Mucosa of gallbladder (tissue), 1 donor: ENCODE measurements at places on chromosomes 2 and 18.

- DNase-seq, result no peak
Observed at GRCh38 chr2:2564300-2565078, 233.4 kb upstream of the MYT1L start.

DNA sequence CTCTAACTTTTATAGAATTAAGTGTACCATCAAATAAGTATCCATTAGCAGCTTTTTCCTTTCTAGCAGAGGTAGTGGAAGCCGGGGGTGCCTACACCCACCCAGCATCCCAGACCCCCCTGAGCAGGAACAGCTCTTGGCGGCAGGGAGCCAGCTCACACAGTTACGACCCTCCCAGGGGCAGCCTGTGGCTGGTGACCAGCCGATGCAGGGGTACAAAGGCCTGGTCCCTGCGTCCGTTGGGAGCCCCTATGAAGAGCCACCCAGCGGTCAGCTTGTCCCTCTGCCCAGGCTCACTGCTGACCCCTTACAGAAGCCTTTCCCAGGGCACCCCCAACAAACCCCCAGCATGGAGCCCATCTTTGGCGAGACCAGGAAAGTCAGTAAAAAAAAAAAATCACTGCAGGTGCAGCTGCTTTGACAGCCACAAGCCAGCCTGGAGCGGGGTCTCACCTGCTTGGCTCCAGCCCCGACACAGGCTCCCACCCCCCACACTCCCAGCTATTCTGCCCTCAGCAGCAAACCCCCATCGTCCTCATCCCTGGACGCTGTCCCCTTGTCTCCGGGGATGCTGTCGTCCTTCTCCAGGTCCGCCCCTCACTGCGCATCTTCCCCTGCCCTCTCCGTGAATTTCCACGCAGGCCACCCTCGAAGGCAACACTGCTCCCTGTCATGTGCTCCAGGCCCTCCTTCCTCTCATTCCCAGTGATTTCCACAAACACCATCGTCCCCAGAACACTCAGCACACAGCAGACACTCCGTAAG, 43.1 kb downstream of the GPC1 start:
- DNase-seq, result peak; percentile 9

DNA sequence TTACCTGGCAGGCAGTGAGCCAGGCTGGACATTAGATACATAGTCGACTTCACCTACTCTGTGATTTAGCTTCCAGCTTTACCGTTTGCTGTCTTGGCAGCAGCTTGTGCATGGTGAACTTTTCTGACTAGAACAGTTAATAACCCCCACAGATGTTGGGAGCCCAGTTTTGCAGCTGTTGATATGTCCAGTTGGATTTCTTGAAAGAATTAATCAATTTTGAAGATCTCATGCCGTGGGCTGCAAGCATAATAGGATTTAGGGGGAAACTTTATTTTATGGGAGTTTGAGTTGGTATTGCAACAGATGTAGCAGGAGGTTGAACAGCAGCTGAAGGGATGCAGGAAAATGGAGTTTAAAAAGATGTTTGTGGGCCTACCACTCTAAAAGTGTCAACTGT, 13.8 kb downstream of the MYO1B start:
- DNase-seq, result no peak

- DNase-seq, result peak; percentile 46
Observed at GRCh38 chr18:49565612-49566011, 3.8 kb downstream of the LIPG start.

GRCh38 chr18:78580835-78581339, 398.7 kb upstream of the SALL3 start:
- DNase-seq, result no peak

DNA sequence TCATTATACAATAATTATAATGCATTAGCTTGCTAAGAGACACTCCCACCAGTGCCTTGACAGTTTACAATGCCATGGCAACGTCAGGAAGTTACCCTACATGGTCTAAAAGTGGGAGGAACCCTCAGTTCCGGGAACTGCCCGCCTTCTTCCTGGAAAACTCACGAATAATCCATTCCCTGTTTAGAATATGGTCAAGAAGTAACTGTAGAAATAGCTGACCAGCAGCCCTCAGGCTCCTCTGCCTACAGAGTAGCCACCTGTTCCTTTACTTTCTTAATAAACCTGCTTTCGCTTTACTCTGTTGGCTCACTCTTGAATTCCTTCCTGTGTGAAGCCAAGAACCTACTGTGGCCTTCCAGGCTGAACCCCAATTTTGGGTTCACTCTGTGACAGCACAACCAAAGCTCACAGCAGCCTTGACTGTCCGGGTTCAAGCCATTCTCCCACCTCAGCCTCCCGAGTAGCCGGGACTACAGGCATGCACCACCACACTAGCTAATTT, 20.0 kb upstream of the PTPN2 start:
- no peak for DNase-seq

- no peak for DNase-seq
Observed at GRCh38 chr2:20737505-20737904, 70.6 kb downstream of the GDF7 start.

DNA sequence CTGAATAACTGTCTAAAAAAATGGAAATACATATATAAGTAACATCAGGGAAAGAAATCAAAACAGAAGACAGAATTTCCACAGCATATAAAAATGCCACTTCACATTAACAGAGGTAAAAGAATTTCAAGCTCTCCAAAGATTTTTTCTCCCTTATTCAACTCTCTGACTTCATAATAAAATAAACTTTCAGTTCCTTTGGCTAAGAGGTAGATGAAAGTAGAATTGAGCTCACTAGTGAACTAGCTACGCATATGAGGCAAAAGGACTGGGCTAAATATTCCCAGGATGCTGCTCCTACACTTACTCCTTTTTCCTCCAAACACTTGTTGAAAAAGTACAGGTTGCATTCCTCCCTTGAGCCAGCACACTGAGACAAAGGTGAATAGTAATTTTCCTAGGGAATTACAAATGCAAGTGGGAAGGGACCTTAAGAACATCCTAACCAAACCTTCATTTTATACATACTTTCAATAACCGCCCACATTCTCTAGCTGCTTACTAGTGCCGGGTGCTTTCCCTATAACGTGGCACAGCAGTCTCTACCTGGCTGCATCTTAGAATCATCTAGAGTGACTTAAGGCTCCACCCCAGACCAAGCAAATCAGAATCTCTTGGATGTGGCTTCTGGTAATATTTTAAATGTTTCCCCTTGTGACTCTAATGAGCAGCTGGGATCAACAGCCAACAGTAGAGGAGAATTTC, 136.6 kb downstream of the MTCL1 start:
- no peak for DNase-seq

DNA sequence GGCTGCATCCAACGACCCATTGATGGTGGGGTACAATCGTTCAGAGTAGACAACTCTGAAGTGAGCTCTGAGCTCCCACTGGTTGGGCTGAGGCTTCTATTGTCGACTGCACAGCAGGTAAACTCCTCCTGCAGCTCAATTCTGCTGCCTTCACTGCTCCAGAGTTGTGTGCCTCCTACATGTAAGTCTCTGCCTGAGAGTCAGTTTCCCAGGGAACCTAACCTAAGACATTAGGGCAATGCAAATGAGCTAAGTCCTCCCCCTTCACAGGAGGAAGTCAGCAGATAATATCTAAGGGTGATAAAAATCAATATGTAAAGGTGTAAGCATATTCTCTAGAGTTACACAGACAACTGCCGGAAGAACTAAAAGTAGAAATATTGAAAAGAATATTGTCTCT, 22.5 kb upstream of the ACYP2 start:
- DNase-seq, result peak; percentile 30

DNA sequence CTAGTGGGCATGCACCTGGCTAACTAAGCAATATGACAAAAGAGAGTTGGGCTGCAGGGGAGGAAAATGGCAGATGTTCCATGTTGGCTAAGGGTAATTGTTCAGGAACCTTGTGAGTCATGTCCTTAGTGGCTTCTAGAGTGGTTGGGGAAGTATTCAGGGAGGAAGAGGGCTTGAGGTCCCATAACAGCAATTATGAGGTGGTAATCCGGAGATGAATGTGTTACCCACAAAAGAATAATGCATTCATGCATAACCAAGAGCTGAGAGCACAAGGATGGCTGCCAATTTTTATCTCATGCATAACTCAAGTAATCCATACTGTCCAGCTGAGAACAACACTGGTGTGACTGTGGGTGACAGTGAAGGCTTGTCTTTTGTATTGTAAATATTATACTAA, 42.9 kb downstream of the TMEFF2 start:
- no peak for DNase-seq

DNA sequence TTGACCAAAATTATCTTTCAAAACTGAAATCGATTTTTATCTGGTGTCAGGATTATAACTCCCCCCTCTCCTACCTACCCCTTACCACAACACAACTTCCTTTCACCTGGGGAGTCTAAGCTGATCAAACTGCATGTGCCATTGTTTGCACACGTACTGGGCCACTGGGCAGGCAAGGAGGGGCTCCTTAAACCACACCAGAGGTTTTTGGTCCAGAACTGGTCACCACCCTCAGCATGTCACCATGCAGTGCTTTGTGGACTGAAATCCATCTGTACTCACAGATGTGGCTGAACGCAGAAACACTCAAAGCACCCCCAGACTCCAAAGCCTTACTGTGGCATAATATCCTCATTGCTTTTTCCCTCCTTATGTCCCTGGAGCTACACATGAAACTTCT, 13.9 kb upstream of the ARHGAP25 start:
- no peak for DNase-seq

GRCh38 chr18:78679613-78680260, 299.9 kb upstream of the SALL3 start:
- DNase-seq, result no peak

GRCh38 chr2:2738276-2738675, 407.2 kb upstream of the MYT1L start:
- no peak for DNase-seq

- DNase-seq, result no peak
Observed at GRCh38 chr2:104388296-104388695, 465.6 kb upstream of the POU3F3 start.

DNA sequence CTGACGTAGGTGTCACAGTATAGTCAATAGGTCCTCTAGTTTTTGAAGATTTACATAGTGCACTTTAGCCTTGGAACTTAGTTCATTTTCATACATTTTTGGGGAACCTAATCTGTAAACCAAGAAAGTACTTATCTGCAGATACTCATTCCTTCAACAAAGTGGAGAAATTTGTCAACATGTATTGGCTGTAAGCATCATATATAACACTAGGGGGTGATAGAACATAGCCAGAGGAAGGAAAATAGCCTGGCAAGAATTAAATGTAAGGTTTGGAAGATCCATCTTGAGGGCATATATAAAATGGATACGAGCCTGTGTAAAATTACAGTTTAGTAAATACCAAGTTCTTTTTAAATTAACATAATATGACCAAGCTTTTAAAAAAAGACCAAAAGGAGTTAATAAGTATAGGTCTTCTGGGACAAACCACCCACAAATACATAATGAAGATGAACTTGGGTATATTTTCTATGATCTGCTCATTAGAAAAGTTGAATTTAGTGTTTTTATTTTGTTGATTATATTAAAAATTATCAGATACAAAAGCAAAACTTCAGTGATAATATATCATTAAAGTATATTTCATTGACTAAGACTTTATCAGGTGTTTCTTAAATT, 18.2 kb downstream of the RPL37A start:
- DNase-seq, result no peak

DNA sequence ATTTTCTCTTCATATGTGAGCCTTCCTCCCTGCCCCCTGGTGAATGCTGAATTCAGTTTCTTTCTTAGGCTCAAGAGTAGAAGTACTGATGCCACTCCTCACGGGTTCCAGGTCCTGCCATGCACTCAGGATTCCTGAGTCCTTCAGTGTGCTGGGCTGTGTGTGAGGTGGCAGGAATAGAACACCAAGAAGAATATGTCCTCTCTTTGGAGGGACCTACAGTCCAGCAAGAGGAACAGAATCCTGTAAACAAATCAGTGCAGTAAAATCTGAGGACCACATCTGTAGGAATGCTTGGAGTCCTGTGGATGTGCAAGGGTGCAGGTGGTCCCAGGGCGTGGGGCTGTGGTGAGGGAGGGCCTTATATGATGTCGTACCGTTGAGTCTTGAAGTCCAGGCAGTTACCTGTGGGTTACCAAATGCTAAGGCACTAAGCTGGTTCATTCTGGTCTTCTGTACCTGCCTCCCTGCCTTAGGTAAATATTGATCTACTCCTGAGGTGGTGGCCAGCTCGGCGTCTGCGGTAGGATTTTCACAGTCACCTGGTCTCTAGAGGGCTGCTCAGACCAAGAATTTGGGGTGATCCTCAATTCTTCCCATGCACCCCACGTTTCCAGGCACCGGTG, 5.5 kb downstream of the ASAP2 start:
- DNase-seq, result peak; percentile 62

DNA sequence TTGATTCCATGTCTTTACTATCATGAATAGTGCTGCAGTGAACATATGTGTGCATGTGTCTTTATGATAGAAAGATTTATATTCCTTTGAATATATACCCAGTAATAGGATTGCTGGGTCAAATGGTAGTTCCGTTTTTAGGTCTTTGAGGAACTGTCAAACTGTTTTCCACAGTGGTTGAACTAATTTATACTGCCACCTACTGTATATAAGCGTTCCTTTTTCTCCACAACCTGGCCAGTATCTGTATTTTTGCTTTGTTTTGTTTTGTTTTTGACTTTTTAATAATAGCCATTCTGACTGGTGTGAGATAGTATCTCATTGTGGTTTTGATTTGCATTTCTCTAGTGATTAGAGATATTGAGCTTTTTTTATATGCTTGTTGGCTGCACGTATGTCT, 641.6 kb downstream of the SUCLG1 start:
- no peak for DNase-seq

- DNase-seq, result no peak
Observed at GRCh38 chr2:237501892-237502513, 15.0 kb downstream of the MLPH start.

- DNase-seq, result no peak
Observed at GRCh38 chr2:220273082-220273481, 645.7 kb downstream of the SLC4A3 start.

DNA sequence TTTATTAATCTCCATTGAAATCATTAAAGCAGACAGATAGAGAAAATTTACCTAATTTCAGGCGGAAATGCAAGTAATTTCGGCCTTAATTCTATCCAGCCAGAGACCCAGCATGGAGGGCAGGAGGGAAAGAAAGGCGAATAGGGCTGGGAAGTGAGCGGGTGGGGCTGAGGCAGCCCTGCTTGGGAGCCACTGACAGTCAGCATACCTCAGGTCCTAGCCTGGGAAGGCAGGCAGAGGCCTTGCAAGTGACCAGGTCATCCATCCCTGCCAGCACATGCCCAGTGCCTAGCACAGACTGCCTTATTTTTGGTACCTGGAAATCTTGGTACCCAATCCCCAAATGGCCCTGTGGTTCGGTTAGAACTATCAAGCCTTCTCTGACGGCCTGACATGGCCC, 1.5 kb downstream of the GDF7 start:
- DNase-seq, result no peak

GRCh38 chr2:67993329-67993728, 69.5 kb downstream of the C1D start:
- DNase-seq, result no peak

DNA sequence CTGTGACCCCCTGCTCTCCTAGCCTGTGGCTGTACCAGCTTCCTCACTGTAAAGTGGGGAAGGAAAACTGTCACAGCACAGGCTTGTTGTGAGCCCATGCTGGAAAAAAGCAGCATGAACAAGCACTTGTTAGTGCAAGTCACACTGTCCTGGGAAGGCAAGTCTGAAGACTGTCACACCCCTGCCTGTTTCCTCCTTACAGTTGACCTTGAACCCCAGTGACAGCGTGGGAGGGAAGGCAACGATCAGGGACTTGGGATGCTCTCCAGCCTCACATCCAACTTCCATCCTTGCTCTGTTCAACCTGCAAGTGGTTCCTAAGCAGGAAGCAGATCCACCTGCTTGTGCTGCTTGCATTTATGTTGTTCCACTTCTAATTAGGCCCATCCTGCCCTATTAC, 311.3 kb upstream of the KLHL29 start:
- DNase-seq, result no peak

GRCh38 chr2:48749291-48750127, 6.0 kb downstream of the LHCGR start:
- no peak for DNase-seq
